ENCODE measurements at places on chromosomes 3 and 15.
A peak's percentile ranks its signal among the peaks of the same experiment; 100 is the strongest.

- no peak for DNase-seq
These were observed 22.7 kb upstream of the EPHB3 start for GRCh38 chr3:184538666-184539431.

DNA sequence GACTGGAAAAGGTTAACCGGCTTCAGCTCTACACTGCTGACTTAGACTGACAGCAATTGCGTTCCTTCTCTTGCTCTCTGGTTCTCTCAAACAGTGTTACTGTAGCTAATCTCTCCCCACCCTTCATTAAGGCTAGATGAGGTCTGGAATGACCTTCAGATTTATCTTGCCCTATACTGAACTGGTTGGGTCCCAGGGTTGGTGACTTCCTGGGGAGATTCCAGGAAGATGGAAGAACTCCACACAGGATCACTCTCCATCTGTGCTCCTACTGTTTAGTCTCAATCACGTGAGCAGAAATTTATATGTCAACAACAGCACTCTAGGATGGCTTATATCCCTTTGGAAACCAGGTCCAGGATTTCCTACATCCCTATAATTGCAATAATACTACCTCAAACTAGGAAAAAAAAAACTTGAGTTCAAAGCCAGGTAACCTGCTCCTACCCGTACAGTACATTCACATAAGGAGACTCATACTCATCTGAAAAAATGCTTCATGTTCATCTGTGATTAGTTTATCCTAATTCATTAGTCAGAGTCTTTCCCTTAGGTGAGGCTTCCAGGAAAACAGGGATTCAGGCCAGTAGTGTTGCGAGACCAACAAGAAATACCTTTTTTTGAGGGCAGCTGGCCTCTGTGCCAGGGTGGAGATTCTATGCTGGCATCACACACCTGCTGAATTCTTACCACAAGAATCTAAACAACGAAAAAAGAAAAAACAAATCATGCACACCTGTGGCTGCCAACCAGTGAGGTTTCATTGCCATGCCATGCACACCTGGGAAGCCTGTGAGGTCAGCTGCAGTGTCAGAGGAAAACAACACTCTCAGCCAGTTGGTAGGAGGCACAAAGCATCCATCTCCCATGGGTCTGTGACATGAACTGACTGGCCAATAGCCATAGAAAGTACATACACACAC, 297.3 kb downstream of the MECOM start:
- no peak for DNase-seq

- no peak for DNase-seq
These were observed 341.1 kb upstream of the SEMA6D start for GRCh38 chr15:47376190-47376589.

DNA sequence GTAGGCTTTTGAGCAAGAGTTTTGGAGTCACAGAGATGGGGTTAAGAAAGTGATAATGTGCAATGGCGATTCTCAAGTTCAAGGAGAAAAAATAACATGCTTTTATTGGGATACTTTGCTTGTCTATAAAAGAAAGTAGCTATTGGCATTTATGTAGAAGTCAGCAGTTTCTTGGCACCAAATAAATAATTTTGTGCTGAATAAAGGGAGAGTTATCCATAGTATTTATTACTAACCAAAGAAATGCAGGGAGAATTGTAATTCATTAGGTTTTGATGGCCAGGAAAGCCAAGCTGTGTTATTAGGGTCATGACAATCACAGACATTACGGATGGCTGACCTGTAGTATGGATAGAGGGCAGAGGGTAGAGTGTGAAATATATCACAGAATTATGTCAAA, 33.1 kb downstream of the BTD start:
- DNase-seq = no peak

DNA sequence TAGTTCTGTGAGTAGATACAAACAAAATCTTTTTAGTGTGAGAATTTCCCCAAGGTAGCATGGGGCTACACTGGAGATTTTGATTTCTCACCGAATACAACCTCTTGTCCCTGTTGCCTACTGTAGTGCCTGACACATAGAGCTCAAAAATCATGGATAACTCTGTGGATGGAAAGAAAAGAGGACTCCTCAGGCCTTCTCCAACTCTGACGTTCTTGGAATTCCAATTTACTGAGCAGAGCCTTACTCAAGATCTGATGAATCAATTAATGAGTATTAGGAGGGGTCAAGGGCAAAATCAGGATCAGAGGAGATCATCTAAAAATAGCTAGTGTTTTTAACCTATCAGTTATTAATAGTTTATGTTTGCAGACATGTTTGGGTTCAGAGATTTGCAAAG, 46.7 kb upstream of the PYDC2 start:
- DNase-seq = no peak

DNA sequence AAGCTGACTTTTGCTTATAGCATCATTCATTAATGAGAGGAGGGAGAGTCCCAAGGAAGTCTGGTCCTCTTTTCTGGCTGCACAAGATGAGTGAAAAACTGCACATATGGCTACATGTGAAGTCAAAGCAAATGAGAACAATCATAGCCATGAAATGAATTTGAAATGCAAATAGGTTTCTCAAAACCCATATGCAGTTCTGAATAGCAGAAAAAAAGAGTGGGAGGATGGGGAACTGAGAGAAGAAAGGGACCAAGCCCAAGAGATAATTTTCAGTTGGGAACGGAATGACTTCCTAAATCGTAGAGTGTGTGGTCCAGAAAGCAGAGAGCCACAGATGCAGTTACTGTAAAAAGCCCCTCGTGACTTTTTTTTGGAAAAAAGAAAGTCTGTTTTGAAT, 66.3 kb downstream of the GTPBP8 start:
- DNase-seq = no peak

- DNase-seq = peak; percentile 63
These were observed 12.9 kb downstream of the VPS18 start for GRCh38 chr15:40906991-40907802.

DNA sequence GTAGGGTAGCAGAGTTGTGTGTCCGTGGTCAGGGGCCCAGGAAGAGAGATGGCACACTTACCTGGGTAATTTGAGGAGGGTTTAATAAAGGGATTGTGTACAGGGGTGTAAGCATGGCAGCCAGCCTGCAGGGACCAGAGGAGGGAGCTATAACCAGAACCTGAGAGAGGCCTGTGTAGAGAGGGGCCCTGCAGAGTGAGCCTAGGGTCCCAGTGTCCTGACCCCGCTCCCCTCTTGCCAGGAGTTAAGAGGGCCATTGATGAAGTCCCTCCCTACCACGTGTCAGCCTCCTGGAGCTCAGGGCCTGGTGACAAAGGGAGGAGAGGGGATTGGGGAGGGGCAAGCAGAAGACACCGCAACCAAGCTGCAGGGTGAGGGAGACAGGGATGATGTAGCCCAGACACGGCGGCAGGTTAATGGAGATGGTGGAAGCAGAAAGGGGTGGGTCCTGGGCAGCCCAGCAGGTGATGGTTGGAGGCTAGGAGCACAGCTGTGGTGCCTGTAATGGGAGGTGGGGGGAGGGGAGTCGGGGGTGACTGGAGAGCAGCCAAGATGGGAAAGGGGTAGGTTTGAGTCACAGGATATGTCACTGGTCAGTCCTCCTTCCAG, 165.4 kb upstream of the TOPAZ1 start:
- DNase-seq = no peak

DNA sequence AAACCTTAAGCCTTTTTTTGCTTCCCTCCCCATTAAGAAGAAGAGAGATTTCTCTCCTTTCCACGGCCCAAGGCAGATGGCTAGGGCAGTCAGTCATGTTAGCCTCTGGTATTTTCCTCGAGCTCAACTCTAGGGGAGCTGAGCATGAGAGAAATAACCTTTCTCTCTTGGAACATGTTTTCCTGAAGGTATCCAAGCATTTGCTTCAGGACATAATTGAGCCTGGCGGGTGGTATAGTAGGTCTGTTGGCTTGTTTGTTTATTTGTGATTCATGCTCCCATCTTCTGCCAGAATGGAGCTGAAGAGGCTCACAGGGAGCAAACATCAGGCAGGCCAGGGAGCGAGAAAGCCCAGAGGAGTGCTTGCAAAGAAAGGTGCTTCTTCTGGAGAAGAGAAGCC, 102.5 kb downstream of the MESD start:
- DNase-seq = no peak

GRCh38 chr3:115638991-115639390, 15.7 kb downstream of the GAP43 start:
- no peak for DNase-seq

GRCh38 chr15:37084602-37085001, 15.7 kb downstream of the MEIS2 start:
- DNase-seq = no peak

DNA sequence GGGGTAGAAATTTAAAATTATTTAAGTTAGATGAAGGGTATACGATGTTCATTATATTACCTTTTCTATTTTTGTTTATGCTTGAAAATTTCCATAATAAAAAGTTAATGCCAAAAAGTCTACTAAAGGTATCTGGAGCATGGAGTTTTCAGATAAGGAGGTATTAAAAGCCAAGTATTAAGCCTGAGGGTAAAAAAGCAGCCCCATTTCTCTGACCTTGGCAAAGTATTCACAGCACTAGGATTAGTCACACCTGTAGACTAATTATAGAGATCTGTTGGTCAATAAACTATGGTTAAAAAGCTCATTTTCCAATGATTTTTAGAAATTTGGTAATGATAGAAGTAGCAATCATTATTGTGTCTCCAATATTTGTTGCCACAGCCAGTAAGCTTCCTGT, 23.1 kb downstream of the XRN1 start:
- no peak for DNase-seq

DNA sequence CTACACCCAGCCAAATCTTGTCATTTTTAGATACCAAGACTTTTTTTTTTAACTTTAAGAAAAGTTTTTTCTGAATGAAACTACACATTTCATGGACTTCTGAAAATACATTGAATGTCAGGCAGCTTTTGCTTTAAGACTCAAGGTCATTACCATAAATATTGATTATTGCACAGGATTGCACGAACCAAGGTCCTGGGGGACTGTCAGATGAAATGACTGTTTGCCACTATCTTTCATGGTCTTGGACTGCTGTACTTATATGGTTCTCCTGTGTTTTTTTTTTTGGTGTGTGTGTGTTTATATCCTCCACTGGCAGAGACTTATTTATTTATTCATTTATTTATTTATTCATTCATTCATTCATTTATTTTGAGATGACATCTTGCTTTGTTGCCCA, 6.9 kb upstream of the MYO1E start:
- DNase-seq = no peak

DNA sequence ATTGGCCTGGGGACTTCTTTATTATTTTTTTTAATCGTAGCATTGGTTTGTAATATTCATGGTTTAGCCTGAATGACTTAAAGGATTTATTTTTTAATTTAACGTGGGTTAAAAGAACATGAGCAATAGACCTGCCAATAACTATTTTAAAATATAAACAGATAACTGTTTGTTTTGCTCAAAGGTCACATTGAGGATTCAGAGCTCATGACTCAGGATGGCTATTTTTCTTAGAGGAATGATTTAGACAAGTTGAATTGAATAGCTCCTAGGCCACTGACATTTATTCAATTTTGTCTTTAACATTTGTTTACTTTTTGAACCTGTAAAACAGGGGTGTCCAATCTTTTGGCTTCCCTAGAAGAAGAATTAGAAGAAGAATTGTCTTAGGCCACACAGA, 68.5 kb downstream of the ITPR1 start:
- no peak for DNase-seq

- no peak for DNase-seq
These were observed 3.2 kb downstream of the CTDSPL start for GRCh38 chr3:37864904-37865303.

GRCh38 chr3:175301741-175302140, 442.6 kb downstream of the NAALADL2 start:
- no peak for DNase-seq

DNA sequence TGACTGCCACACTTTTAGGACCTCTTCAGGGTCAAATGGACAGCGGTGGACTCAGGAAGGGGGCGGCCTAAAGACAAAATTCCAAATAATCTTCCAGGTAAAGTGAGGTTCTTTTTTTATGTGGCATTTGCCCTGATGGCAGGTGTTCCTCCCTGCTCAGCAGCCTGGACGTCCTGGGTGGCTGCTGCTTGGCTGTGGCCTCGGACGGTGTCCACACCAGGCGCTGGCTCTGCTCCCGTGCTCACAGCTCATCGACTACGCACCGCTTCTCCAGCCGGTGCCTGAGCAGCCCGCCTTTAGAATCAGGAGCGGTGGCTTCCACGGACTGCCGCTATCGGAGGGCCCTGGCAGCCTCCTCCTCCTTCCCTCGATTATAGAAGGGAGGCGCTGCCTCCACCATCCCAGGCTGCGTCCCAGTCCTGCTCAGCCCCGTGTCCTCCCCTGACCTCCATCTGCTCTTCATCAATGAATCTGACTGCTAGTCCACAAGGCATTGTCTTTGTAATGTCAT, 41.9 kb downstream of the PCSK6 start:
- no peak for DNase-seq

GRCh38 chr15:28977377-28978010, 91.7 kb downstream of the APBA2 start:
- DNase-seq = no peak

GRCh38 chr3:52451237-52452083, 2.4 kb downstream of the TNNC1 start:
- DNase-seq = no peak

DNA sequence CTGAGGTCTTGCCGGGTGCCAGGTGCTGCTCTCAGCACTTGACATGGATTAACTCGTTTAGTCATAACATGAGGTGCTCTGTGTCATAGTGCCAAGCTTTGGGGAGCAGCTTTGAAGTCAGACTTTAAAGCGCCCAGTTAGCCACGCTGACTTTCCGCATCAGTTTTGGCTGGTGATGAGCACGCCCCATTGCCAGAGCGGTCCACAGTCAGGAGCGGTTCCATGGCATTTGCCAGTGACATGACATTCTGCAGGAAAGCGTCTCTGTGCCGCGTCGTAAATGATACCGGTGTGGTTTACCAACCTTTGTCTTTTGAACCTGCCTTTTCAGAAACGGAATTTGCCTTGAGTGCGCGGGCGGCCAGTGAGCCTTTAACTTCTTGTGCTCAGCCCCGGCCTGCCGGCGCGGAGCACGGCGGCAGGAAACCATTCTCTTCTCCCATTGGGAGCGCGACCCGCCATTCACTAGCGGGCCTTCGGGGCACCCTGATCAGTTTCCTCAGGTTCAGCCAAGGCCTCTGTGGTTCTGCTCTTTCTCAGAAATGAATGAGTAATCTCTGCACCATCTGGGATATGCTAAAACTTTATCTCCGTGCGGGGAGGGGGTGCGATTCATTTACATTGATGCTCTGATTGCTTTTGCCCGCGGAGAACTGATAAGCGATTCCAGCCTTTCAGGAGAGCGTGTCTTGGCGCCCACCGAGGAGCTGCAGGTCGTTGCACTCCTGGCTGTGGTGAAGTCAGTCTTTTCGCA, 1.7 kb upstream of the SLC2A2 start:
- DNase-seq = peak; percentile 78

- peak; percentile 60 for DNase-seq
These were observed 23.9 kb upstream of the TXNRD3 start for GRCh38 chr3:126678693-126679317.

DNA sequence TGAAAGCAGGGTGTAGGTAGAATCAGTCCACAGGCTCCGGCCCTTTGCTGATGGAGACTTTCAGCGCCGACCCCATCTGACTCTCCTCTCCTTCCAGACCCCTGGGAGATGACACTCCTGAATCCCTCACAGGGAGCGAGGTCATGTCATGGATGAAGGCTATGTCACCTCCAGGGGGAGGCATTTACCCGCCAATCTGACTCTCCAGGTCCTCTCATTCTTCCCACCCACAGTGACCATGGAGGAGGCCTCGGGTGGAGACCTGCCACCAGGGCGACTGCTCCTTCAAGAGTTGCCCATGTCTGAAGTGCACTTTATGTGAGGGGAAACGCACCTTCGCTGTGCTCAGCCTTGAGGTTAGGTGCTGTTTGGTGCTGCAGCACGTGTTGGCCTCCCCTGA, 112.7 kb downstream of the KLF13 start:
- peak; percentile 77 for DNase-seq

GRCh38 chr3:144407335-144407734, 435.7 kb downstream of the DIPK2A start:
- no peak for DNase-seq

- DNase-seq = no peak
These were observed 17.4 kb upstream of the CRTC3 start for GRCh38 chr15:90512276-90512675.
